ENCODE measurements at places on chromosomes 13 and 19.

- DNase-seq = no peak
Observed at GRCh38 chr13:74134777-74135325, 647 bp upstream of the KLF12 start.

DNA sequence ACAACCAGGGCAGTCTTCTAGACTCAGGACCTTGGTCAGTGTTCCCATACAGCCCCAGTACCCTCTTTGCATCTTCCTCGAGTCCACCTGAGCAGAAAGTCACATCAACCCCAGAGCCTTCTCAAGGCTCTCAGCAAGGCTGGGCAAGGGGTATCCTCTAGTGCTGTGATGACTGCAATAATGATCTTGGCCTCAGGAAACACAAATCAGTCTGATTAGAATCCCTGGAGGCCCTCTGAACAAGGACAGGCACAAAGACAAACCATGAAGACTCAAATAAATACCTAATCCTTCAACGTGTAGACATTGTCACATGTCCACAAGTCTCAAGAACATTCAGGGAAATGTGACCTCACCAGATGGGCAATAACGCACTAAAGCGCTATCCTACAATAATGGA, 468.2 kb downstream of the TBC1D4 start:
- DNase-seq = no peak

DNA sequence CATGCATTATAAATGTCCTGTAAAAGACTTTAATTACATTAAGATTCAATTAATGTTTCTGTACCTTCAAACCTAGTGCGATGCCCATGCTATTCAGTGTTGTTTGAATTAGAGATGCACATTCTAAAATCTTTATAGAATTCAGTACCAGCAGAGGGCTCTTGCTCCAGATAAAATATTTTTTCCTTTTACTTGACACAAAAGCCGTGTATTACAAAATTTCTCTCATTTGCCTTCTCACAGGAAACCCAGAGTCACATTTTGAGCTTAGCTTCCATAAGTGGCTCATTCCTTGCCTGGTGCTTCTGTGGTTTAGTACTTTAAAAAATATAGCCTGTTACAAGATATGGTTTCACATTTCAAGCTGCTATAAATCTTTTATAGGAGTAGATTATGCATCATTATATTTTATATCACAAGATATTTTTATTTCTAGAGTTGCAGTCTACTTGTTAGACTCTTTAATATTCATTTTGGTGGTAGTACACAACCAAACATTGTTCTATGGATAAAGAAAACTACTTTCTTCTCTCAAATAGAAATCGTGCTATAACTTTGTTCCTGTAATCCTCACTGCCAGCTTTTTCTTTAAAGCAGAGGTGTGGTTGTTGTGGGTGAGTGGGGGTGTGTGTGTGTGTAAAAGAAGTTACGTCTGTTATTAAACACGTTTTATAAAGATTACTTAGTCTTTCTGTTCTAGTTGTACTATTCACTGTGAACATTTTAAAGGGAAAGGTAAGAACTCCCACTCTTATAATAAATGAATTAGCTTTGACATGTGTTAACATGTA, 101.4 kb downstream of the RNF17 start:
- peak; percentile 10 for DNase-seq

DNA sequence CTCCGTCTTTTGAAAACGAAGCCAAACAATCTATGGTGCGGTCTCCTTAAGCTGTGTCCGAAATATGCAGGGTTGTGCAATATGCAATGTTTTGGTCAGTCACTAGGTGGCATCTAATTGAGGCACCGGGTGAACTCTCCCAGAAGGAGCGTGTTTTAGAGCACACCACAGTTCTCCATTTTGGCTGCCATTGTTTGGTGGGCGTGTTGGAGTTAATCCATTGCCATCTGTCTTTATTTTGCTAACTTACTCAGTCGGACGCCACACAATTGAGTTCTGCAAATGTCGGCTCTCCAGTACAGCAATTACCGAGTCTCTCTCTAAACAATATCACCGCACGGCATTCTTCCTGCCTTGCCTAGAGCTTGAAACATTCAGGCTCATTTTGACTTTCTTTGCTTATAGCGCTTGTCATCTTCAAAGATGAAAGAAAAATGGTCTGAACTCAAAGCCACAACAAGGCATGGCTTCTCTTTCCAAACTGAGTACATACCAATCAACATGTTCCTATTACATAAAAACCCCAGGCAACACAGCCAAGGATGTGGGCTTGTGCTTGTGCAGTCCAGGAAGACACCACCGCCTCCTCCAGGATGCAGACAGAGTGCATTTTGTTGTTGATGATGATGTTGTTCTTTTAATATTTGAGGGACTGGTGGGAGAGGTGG, 182.0 kb upstream of the SERP2 start:
- peak; percentile 80 for DNase-seq

DNA sequence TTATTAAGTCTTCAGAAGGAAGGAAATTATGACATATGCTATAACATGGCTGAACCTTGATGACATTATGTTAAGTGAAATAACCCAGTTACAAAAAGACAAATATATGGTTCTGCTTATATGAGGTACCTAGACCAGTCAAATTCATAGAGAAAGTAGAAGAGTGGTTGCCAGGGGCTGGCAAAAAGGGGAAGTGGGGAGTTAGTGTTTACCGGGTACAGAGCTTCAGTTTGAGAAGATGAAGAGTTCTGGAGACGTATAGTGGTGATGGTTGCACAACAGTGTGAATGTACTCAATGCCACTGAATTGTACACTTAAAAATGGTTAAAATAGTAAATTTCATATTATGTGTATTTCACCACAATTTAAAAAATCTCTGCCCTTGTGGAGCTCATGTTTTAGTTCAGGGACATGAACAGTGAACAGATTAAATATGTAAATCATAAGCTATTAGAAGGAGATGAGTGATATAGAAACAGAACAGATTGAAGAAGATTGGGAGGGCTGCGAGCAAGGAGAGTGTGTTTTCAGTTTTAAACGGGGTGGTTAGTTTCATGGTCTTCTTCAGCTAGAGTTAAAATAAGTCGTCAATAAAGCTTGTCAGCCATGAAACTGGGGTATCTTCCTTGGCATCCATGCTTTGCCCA, 355.2 kb downstream of the KCNRG start:
- no peak for DNase-seq

DNA sequence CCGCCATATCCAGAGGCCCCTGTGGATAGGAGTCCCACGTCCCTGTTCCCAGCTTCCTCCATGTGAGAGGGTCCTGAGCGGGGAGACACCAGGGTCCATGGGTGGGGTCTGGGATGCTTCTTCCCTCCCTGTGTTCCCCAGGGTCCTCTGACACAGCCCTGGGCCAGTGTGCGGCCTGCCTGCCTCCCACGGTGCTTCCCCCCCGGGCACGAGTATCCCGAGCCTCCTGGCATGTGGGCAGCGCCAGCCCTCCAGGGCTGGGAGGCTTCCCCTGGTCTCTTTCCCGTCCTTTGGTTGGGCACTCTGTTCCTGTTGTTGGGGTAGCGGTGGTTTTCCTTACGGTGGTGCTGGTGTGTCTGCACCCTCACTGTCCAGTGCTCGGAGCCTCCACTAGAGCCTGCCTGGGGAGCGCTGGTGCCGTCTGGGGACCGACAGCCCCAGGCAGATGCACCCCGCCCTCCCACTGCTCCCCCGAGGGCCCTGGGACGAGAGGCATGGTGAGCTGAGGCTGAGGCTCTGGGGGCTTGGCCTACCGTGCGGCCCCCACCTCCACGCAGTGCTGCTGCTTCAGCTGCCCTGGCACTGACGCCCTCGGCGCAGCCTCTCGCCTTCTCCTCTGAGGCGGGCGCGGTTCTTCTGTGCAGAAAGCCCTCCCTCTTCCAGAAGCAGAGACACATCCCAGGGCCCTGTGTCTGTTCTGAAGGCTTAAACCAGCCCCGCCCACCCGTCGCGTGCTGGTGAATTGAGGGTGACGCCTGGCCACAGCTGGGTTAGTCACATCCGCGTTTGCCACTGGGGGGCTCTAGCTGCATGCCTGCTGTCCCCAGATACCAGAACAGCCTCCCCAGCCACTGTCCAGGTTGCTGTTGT, 27.9 kb downstream of the PLEKHJ1 start:
- DNase-seq = peak; percentile 91

- DNase-seq = no peak
Observed at GRCh38 chr19:35265900-35266519, 2.8 kb upstream of the USF2 start.

DNA sequence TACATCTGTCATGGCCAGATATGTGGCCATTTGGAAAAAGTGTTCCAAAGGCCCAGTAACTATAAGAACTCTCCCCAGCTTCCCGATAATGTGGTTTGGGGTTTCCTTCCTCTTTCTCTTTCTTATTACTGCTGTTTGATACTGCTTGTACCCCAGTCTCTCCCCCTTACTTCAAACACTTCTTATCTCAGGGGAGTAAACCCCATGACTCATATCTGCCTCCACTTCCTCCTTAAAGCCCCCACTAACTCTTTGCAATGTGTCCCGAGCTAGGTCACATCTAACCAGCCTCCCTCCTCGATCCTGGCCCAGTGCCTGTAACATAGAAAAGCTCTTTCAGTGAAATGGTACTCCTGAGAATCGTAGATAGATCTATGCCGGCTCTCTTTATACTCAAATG, 82.4 kb upstream of the STARD13 start:
- no peak for DNase-seq

- DNase-seq = no peak
Observed at GRCh38 chr13:107157271-107157670, 589.3 kb upstream of the ARGLU1 start.

GRCh38 chr13:79485014-79485811, 4.3 kb downstream of the NDFIP2 start:
- DNase-seq = peak; percentile 90

- DNase-seq = no peak
Observed at GRCh38 chr13:49806126-49806536, 13.6 kb upstream of the KPNA3 start.

- DNase-seq = no peak
Observed at GRCh38 chr19:10421240-10422045, 1.1 kb downstream of the PDE4A start.

GRCh38 chr19:35963514-35963913, 27.3 kb downstream of the LRFN3 start:
- peak; percentile 56 for DNase-seq

DNA sequence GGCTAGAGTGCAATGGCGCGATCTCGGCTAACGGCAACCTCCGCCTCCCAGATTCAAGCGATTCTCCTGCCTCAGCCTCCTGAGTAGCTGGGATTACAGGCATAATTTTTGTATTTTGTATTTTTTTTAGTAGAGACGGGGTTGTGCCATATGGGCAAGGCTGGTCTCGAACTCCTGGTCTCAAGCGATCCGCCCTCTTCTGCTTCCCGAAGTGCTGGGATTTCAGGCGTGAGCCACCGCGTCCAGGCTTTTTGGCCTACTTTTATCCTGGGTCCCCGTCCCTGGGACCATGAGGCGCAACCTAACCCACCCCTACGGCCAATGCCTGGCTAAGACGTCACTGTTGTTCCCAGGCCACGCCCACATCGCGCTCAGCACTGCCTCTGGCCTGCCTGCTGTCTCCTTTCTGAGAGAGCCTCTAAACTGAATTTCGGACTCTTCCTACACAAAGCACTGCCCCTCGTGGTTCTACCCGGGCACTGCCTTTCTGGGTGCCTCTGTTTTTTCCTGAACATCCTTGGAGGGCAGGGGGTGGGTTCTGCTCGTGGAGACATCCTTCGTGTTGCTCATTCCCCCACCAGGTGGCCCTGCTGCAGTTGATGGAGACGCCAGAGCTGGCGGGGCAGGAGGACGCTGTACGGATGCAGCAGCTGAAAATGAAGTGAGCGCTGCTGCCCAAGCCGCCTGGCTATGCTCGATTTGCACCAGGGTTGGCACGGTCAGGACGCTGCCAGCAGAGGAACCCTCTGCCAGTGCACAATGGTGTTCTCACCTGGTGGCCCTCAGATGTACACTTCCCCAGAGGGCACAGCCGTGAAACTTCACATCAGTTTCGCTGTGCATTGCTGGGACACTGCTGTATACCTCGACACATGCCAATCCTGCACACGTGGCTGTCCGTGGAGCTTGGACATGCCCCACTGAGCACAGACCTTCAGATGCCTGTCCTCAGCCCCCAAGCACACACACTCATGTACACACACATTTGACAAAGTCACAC, 2.0 kb downstream of the REX1BD start:
- peak; percentile 77 for DNase-seq

DNA sequence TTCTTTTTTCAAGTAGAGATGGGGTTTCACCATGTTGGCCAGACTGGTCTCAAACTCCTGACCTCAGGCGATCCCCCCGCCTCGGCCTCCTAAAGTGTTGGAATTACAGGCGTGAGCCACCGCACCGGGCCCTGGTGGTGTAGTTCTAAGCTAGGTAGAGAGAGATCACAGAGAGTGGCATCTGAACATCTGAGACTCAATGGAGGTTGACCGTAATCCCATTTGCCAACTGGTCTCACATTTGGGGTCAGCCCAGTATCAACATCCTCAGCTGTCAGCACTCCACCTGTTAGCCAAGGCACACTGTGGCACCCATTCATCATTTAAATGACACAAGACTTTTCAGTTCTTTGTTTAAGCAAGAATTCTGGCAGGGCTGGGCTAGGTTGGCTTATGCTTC, 8.1 kb downstream of the SELENOW start:
- DNase-seq = no peak

GRCh38 chr13:31426395-31426794, 226.6 kb downstream of the B3GLCT start:
- DNase-seq = no peak

DNA sequence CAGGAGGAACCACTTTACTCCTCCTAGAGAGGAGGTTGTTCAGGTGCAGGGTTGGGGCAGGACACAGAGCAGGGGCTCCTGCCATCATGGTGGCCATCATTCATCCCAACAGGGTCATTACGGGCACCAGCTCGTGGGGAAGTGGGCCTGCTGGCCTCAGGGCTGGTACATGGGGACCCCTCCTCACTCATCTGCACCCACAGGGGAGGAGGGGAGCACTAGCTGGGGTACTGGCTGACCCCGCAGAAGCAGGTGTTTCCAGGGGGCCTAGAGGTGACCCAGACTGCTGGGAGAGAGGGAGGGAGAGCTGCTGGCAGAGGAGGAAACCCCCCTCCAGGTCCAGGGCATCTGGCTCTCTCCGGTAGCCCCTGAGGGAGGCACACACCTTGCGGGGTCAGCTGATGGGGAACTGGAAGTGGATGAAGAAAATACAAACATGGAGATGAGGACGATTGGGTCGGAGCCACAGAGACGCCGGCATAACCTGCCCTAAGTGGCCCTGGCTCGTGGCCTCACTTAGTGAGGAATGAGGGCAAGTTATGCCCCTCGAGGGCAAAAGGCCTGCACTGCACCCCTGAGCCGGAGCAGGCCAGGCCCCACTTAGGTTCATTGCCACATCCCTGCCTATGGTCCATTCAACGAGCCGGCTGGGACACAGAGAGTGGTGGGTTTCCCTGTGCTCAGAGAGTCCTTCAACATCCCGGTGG, 76.2 kb downstream of the SOX1 start:
- no peak for DNase-seq

DNA sequence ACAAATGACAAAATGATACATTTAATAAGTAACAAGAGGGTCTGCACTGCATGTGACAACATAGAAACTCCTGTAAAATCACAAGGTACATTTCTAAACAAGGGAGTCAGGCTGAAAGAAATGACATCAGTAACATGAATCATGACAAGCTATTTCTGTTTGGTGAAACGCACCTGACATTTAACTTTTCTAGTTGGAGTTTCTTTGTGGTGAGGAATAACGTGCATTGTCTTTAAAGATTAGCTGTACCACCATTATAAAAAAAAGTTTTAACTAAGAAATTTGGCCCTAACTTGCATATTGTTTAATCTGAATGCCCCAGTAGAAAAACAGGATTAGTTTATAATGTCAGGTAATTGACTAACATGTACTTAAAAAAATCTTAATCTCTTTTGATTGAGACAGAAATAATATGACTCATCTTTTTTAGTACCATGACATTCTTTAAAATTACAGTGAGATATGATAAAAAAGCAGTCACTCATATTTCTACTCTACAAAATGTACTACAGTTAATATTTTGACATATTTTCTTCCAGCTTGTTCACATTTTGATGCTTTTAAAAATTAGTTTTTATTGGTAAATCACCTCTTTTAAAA, 418.2 kb downstream of the KLF12 start:
- no peak for DNase-seq
